Myocyte (in vitro differentiated cells): ENCODE measurements at places on chromosomes 13 and 19. TPM values are rescaled to one million over a fixed set of nuclear protein-coding genes. Genes with fewer than 3 reads are reported as not detected.
A peak's percentile ranks its signal among the peaks of the same experiment; 100 is the strongest.

- DNase-seq, result no peak
Measured at GRCh38 chr19:20453425-20453935, 112.1 kb downstream of the ZNF737 start.

- no peak for DNase-seq
Measured at GRCh38 chr19:16836115-16837034, 7.2 kb downstream of the SIN3B start.

DNA sequence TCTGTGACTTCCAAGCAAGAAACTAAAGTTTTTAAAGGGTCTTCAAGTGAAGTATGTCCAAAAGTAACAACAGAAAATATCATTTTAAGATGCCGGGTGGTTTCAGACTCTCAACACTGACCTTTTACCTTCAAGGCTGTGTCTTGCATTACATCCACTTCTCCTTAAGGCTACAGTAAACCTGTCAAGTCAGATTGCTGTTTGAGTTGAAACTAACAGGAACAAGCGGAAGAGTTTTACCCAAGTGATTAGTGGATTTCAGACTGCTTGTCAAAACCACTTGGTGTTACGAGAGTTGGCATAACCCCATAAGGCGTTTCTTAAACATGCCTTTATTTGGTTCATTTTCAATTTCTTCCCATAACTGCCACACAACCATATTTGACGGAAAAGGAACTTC is 283.1 kb downstream of the DCT start:
- DNase-seq, result peak; percentile 8

DNA sequence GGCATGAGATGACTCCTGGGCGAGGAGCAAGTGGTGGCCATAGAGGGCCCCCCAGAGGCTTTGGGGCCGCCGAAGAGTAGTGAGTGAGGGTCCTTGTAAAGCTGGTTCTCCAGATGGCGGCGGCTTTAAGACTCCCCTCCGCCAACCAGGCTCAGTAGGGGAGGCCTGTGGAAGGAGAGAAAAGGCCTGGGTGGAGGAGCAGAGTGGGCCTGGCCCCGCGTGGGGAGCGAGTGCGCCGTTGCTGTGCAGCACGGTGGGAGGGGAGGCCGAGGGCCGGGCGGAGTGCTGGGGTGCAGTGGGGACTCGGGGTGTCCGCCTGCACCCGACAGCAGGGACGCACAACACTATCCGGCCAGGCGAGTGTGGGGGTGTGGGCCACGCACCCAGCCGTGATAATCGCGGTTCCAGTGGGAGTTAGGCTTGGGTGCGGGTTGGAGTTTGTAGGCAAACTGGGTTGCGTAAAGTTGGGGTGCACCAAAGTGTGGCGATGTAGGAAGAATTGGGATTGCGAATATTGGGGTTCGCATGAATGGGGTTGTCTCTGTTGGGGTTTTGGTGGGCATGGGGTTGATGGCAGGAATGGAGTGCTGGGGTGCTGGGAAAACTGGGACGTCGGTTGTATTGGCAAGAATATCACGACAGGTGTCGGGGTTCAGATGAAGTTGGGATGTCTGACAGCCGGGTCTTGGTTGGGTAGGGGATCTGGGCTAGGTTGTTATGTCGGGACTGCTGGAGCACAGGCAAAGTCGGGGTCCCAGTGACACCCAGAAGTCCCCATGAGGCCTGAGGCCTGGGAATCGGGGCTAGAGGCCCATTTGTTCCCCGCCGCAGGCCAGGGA is 687 bp upstream of the CIRBP start:
- no peak for DNase-seq

- peak; percentile 98 for DNase-seq
Measured at GRCh38 chr19:13850910-13851733, 25.8 kb upstream of the NANOS3 start.

DNA sequence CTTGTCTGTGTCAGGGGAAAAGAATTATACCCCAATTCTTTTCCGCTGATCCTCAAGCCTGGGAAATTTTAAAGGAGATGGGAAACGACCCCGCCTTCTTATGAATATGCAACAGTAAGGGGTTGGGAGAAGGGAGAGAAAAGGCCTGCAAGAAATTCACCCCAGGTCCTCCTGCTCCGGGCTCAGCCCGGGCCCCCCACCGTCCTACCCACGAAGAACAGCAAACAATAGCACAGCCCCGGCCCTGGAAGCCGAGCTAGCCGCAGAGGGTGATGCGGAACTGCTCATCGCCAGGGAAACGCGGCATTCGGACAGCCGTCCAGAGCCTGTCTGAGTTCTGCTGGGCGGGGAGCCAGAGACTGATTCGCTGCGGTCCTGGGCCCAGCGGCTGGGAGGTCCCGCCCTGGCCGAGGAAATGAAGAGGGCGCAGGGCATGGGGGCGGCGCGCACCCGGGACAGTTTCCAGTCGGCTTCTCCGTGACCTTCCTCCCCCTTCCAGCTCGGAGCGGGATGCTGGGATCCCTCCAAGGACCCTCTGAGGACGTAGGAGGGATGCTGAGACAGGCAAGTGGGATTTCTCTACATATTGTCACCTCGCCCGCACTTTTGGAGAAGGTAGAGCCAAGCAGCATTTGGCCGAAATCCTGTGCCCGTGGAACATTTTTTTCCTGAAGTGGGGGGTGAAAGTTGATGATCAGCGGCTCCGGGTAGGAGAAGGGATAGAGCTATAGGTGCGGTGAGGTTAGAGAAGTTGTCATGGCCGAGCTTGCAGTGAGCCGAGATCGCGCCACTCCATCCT is 82.3 kb upstream of the C1QTNF9B start:
- peak; percentile 91 for DNase-seq

- DNase-seq, result peak; percentile 16
Measured at GRCh38 chr13:98775844-98776598, 23.5 kb upstream of the SLC15A1 start.

The USHBP1 gene
- not detected in 2 replicates for total RNA-seq
